ENCODE measurements at places on chromosomes 2 and 18.

DNA sequence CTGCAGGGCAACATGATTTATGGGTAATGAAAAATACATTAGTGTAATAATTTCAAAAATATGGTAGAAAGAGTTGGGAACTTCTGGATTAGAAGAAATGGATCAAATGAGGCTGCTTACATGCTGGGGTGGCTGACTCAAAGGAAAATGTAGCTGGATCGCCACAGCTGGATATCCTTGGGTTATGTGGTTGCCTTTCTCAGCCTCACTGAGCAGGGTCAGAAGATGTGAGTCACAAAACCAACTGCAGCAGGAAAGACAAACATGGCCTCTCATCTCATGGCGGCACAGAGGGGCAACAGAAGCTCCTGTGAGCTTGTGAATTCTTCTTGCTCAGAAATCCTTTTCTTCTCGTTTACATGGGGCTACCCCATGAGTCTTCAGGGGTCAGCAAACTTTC, 317.1 kb upstream of the SPRED2 start:
- no peak for DNase-seq

DNA sequence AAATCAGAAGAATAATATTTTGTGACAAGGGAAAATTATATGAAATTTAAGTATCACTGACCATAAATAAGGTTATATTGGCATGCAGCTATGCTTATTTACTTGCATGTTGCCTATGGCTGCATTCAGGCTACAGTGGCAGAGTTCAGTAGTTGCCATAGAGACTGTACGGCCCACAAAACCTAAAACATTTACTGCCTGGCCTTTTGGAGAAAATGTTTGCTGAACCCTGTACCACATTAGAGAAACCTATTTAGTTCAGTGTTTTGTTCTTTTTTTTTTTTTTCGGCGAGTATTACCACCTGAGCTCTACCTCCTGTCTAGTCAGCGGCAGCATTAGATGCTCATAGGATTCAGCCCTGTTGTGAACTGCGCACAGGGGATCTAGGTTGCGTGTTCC, 163.7 kb downstream of the MCFD2 start:
- no peak for DNase-seq

DNA sequence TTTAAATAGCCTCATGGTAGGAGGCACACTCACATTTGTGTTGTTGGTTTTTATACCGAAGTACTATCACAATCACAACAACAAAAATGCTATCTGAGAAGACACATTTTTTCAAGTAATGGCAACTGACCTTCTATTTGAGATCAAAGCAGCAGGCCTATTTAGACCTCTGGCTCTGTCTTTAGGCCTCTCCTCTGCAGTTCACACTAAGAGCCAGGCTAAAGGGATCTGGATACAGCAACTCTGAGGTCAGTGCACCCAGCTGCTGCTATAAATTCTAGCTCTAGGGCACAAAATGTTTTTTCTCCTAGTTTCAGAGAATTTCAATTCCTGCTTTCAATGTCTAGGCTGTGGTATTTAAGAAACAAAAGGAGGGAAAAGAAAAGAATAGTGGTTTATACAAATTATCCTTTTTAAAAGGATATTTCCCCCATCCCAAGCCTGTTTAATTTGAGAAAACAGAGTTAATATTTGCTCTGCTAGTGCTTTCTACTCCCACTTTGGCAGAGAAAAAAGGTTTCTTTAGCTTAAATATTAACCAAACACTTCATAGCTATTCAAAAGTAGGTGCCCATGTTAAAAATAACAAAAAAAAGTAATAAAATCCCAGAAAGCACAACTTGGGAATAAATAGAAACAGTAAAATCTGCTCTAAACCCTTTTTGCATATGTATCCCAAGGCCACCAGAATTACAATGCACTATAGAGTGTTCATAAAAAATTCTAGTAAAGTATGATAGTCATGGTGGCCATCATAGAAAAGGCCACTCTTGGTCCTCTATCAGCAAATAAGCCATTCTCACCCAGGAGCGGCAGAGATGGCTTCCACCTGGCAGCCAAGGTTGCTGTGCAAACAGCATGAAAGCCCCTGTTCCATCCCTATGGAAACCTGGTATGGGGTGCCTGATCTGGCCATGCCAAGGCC, 293.6 kb upstream of the SESTD1 start:
- DNase-seq: no peak

DNA sequence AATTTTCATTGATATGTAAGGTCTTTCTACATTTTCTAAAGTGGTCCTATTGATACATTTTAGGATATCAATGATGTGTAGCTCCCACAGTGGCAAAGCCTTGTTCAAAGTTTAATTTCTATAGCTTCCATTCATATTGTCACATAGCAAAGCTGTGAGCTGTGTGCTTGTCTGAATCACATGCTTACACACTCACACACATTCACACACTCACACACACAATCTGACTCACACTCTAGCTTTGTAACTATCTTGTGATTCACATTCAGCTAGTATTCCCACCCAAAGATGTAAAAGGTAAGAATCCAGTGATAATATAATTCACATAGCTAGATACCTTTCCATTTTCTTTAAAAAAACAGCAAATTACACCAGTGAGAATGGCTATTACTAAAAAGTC, 58.7 kb downstream of the MAPRE2 start:
- no peak for DNase-seq

DNA sequence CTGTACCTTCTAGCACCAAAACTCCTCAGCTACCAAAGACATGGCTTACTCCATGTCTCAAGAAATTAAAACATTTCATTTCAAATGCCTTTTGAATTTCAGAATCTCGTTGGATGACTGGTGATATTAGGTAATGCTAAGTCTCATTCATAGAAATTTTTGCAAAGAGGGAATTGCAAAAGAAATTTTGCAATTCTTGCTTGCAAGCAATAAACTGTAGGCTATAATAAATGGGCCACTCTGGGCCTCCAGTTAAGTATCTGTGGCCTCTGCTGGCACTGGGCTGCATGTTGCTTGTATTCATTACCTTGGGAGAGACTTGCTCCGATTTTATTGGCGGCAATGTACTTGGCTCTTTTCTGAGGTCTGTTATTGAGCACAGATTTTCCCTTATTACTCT, 2.8 kb upstream of the LCLAT1 start:
- no peak for DNase-seq

DNA sequence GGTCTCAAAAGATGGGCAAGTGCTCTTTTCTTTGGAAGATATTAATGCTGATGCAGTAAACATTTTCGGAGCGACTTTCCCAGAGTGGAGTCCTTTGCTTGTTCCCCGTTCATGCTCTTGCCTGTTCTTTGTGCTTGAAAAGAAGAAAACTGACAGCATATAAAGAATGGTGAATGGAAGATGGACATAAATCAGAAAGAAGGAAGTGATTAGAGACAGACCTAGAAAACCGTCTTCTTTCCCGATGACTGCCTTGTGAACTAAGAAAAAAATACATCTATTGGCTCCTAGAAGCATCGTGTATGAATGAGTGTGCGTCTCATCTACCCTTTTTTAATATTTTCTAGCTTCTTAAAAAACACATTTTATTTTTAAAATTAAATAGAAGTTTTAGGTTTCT, 740.1 kb upstream of the FANCL start:
- no peak for DNase-seq

GRCh38 chr2:133624551-133624950, 56.3 kb upstream of the NCKAP5 start:
- DNase-seq: no peak

GRCh38 chr18:60445341-60445740, 72.8 kb upstream of the MC4R start:
- no peak for DNase-seq
